ENCODE measurements at places on chromosomes 16 and 17.
A peak's percentile ranks its signal among the peaks of the same experiment; 100 is the strongest.

- DNase-seq, result no peak
Observed at GRCh38 chr17:79980246-79981043, 55.2 kb downstream of the TBC1D16 start.

GRCh38 chr17:44565866-44566443 lies 8.7 kb downstream of the FZD2 start:
- DNase-seq, result peak; percentile 22

DNA sequence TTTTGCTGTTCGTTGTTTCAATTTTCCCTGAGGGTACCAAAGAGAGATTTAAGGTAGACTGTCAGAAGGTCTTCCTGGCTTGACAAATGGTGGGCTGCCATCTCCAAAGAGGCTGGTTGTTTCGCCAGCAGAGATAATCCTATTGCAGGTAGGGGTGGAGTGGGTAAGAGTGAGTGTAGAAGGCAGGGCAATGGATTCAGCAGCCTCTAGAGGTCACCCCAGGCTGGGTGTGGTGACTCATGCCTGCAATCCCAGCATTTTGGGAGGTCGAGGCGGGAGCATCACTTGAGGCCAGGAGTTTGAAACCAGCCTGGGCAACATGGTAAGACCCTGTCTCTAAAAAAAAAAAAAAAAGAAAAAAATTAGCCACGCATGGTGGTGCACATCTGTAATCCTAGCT lies 34.6 kb downstream of the DCAKD start:
- DNase-seq, result no peak

- DNase-seq, result peak; percentile 7
Observed at GRCh38 chr17:15490634-15491261, 23.3 kb upstream of the CDRT4 start.

DNA sequence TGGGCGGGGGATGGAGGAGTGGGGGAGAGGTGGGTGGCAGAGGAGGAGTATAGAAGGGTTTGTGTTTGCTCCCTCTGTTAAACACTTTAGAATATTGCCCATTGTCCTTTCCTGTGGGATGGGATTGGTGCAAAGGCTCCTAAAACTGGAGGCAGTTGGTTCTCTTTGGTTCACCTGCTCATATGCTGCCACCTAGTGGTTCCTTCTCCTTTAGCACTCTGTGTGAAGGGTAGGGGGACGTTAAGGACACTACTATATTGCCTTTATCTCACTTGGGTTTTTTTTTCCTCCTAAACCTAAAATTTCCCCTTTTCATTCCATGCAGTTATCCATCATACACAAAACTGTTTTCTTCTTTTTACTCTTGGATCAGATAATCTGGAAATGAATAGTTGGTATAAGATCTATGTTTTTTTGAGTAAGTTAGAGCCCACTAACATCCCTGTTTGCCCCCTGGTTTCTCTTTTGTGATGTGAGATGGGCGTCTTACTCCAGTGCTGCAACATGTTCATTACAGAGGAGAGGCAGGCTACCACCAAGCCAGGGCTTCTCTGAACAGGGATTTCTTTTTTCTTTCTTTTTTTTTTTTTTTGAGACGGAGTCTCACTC lies 23.8 kb downstream of the SNX11 start:
- DNase-seq, result peak; percentile 56

- peak; percentile 51 for DNase-seq
Observed at GRCh38 chr16:22300427-22301071, 3.3 kb downstream of the POLR3E start.

- DNase-seq, result no peak
Observed at GRCh38 chr16:19046062-19046461, 21.4 kb upstream of the COQ7 start.

DNA sequence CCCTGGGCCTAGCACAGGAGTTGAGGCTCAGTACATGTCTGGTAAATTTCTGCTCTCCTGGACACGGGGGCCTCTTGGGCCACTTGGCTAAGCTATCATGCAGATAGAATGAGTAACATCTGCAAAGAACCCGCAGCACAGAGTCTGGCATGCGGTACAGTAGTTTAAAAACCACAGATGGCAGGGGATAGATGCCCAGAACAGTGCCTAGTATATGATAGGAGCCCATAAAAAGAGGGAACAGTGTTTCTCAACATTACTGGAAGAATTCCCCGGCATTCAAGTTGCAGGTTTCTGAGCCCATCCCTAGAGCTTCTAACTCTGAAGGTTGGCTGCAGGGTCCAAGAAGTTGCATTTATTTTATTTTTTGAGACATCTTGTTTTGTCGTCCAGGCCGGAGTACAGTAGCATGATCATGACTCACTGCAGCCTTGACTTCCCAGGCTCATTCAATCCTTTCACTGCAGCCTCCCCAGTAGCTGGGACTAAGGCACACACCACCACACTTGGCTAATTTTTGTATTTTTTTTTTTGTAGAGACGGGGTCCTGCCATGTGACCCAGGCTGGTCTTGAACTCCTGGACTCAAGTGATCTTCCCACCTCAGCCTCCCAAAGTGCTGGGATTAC lies 5.8 kb downstream of the CDIPT start:
- DNase-seq, result no peak

- DNase-seq, result no peak
Observed at GRCh38 chr17:75559958-75560533, 27.6 kb upstream of the MYO15B start.

DNA sequence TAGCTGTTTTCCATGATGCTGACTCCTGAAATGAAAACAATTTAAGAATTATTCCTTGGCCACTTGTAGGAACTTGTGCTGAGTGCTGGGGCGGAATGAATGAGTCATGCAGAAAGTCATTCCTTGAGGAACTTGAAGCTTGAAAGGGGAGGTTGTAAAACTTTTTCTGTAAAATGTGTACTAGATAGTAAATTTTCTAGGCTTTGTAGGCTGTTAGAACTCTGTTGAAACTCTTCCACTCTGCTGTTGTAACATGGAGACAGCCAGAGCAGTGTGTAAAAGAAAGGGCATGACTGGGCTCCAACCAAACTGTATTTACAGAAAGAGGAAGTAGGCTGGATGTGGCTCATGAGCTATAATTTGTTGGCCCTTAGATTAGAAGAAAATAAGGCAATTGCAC lies 46.1 kb downstream of the ABCA8 start:
- no peak for DNase-seq

GRCh38 chr17:36942631-36943125 lies 5.4 kb downstream of the LHX1 start:
- peak; percentile 18 for DNase-seq

GRCh38 chr16:85077039-85077438 lies 35.2 kb downstream of the CIBAR2 start:
- no peak for DNase-seq

DNA sequence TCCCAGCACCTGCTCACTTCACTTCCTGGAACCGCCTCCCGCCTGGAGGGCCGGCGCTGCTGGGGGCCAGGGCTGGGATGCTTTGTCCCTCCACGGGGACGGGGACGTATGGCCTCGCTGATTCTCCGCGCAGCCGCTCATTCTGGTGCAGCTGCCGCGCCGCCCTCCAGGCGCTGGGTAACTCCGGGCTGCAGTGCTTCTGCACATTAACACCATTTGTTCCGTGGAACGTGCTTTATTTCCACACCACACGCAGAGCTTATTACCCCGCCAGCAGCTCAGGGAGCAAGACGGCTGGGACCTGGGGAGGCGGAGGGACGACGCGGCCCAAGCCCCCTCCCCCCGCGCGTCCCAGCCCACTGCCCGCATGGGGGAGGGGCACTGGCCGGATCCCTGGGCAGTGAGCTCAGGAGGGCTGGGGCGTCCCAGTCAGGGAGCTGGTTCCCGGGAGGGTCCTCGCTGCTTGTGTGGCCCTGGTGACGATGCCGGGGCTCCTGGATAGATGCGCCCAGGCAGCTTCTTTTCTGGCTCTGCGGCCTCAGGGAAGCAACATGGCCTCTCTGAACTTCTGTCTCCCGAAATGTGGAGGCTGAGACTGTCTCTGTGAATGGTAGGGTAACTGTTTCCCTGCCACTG lies 45.4 kb upstream of the ACSF3 start:
- DNase-seq, result no peak

GRCh38 chr17:79162012-79162963 lies 87.7 kb downstream of the ENGASE start:
- no peak for DNase-seq

GRCh38 chr16:55468352-55468990 lies 10.5 kb upstream of the MMP2 start:
- DNase-seq, result no peak

- no peak for DNase-seq
Observed at GRCh38 chr16:11557801-11558200, 28.9 kb downstream of the LITAF start.

GRCh38 chr16:17311333-17312093 lies 159.2 kb downstream of the XYLT1 start:
- no peak for DNase-seq

DNA sequence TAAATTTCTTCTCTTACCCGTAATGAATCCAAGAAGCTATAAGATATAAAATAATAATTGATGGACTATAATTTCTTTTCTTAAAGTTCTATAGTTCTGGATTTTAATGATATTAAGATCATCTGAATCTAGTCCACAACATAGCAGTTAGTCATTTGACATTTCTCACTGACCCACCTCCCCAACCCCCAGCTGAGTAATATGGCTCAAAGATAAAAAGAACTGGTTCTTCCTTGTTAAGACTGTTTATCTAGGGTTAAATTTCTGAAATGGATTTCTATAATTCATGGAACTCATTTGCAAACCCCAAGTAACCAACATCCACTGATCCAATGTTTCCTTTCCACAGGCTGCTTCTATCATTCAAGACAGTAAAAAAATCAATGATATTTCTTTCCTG lies 133.9 kb upstream of the SOX9 start:
- DNase-seq, result no peak

GRCh38 chr16:1285669-1286512 lies 23.5 kb upstream of the UBE2I start:
- DNase-seq, result no peak

- peak; percentile 18 for DNase-seq
Observed at GRCh38 chr16:68737046-68737729, at the start of gene CDH1. TSS of gene CDH1 (plus strand) at chr16:68737292. CDS start at chr16:68737416, 124 bp downstream.

Measured in activated naive CD8-positive, alpha-beta T cell treated with anti-CD3 and anti-CD28 coated beads, Interleukin-2, amount 50 U/mL, for 24 hours (primary cell).